ENCODE measurements at places on chromosomes 11 and 22. TPM values are rescaled to one million over a fixed set of nuclear protein-coding genes. Genes with fewer than 3 reads are reported as not detected.

Gene TNNT3
- total RNA-seq = 19.4 TPM

DNA sequence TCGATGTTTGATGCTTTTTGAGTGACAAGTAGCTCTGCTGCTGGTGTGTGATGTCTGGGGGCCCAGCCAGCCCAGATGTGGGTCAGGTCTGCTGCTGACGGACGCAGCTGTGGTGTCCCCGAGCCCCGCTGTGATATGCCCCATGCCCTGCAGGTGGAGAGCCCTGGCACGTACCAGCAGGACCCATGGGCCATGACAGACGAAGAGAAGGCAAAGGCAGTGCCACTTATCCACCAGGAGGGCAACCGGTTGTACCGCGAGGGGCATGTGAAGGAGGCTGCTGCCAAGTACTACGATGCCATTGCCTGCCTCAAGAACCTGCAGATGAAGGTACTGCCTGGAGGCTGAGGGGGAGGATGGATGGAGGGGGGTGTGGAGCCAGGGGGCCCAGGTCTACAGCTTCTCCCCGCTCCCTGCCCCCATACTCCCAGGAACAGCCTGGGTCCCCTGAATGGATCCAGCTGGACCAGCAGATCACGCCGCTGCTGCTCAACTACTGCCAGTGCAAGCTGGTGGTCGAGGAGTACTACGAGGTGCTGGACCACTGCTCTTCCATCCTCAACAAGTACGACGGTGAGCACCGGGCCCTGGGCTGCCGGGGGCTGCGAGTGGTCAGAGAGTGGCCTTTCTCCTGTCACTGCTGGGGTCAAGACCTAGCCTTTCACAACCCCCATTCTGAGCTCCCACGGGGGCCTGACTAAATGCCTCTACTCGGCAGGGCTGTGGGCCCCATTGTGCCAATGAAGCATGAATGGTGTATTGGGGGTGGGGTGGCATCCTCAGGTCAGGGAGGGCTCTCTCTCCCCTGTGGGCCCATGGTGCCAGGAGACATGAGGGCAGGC lies 7.3 kb downstream of the AIP start:
- no peak for DNase-seq

Gene MUC6
- not detected for total RNA-seq

Gene SLC5A4
- total RNA-seq = not detected

Gene SCGB1C1
- total RNA-seq = not detected

DNA sequence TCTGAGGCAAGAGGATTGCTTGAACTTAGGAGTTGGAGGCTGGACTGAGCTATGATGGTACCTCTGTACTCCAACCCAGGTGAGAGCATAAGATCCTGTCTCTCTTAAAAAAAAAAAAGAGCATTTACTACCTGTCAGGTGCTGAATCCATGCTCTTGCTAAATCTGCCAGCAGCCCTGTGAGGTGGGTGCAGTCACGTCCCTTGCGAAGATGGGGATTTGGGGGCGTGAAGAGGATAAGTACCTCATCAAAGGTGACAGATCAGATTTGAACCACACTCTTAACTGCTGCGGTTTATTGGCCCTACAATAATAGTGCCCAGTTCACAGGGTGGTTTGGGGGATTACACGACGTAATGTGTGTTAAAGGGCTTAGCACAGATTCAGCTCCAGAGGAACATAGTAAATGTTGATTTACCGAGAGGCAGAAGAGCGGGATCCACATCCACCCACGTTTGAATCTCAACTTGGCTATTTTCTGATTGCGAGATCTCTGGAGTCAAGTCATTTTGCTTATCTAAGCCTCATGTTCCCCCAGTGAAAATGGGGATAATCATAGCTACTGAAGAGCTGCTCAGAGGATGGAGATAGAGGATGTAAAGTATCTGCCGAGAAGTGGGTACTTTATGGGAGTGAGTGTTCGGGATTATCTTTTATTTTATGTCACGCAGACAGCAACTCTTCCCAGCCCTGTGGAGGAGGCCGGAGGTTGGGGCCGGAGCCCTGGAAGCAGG lies 28.1 kb upstream of the LRRC10B start:
- no peak for DNase-seq

- no peak for DNase-seq
Measured at GRCh38 chr11:66414120-66414934, 6.5 kb upstream of the NPAS4 start.
